ENCODE measurements at places on chromosomes 3 and 15. TPM values are rescaled to one million over a fixed set of nuclear protein-coding genes. Genes with fewer than 3 reads are reported as not detected.

Gene GPR149
- total RNA-seq, result not detected

Gene ZBBX
- total RNA-seq, result not detected

Gene ZNF660
- total RNA-seq, result 2.3 TPM

Gene TRPC1
- total RNA-seq, result 11.3 TPM

Gene PPP1R2
- 40.6 TPM for total RNA-seq

Gene FANCD2OS
- total RNA-seq, result not detected

Gene WDR49
- 6.6 TPM for total RNA-seq

Gene C3orf20
- 0.17 TPM for total RNA-seq

Gene HTR3C
- total RNA-seq, result not detected

Gene NOX5
- total RNA-seq, result not detected

Gene EFCC1
- 1.2 TPM for total RNA-seq

Gene LARP6
- total RNA-seq, result 23.3 TPM

Gene CCR5
- total RNA-seq, result 7.2 TPM
